Urothelium cell line (cell line): ENCODE measurements at places on chromosomes 6 and 20.

DNA sequence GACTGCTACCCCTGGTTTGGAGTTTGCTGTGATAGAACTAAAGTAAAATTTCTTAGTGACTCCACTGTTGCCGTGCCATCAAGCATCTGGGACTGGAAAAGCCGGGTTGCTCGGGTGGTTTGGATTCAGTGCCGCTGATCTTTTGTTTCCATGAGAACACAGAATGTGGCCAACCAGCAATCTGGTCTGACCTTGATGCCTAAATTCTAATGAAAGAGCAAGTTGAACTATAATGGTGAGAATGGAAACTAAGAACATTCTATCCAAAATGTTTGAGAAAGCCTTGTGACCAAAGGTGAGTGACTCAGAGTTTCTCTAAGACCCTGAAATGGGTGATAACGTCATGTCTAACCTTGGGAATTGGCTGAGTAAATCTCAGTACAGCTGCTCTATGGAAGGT lies 9.9 kb upstream of the PI16 start:
- DNase-seq: no peak

- no peak for DNase-seq
Measured at GRCh38 chr20:41501376-41501775, 116.8 kb downstream of the CHD6 start.

- DNase-seq: no peak
Measured at GRCh38 chr6:31761343-31761742, 1.1 kb upstream of the SAPCD1 start.

- no peak for DNase-seq
Measured at GRCh38 chr6:82143041-82143481, 104.5 kb downstream of the IBTK start.

- DNase-seq: no peak
Measured at GRCh38 chr20:58328836-58329235, 19.3 kb downstream of the RAB22A start.

- no peak for DNase-seq
Measured at GRCh38 chr20:14142964-14143627, 147.8 kb downstream of the MACROD2 start.

DNA sequence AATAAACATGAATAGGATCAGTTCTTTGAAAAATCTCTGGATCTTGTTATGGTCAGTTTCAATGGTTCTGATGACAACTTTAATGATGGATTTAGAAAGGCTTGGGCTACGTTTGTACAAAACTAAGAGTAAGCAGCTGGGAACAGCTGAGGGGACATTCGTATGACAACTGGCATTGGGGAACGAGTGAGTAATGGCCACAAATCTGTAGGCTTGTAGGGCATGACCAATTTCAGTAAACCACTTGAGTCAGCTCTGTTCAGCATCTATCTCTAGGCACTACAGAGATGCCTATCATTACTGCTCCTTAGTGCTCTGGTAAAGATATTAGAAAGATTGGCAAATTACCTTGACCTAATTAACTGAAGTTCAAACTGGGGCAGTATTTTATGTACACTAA lies 1375.6 kb downstream of the EPHA7 start:
- DNase-seq: no peak
